ENCODE measurements at places on chromosomes 11 and 22.

- DNase-seq: no peak
Observed at GRCh38 chr11:11186249-11186648, 166.8 kb downstream of the CSNK2A3 start.

DNA sequence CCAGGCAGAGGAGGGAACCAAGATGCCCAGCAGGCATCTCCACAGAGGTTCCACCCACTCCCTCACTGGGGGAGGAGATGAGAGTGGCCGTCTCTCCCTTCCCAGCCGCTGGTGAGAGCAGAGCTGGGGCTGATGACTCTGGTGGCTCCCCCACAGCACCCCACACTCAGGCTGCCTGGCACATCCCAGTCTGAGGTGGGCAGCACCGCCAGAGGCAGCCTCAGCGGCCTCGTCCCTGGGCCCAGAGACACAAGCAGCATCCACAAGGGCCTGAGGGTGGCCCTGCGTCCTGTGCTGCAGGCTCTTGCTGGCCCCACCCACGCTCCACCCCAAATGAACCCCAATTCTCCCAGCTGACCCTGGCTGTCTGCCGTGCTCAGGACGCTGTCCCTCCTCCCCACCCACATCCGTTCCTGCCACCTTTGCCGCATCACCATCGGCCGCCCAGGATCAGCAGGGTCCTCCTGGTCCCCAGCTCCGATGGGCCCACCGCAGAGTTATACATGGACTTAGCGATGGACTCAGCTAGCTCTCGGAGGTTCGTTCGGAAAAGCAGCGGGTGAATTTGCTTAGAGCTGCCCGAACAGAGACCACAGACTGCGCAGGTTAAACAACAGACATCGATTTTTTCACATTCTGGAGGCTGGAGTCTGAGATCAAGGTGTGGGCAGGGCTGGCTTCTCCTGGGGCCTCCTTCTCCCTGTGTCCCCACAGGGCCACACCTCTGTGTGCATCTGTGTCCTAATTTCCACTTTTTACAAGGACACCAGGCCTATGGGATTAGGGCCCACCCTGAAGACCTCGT, 20.2 kb upstream of the CTSD start:
- DNase-seq: no peak

DNA sequence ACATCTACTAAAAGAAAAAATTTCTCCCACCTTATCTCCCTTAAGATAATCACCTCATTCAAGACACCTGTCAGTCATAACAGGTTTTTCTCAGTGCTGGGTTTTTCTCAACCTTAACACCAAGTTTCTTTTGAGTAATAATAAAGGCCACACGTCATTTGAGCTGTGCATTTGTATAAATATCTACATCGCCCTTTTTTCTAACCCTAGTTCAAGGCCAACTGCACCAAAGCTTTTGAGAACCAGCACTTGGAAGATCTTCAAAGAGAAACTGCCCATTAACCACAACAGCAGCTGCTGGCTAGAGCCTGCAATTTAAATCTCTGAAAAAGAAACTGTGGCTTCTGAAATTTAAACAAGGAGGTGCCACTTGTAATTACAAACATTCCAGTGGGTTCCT, 6.9 kb downstream of the CADM1 start:
- no peak for DNase-seq

DNA sequence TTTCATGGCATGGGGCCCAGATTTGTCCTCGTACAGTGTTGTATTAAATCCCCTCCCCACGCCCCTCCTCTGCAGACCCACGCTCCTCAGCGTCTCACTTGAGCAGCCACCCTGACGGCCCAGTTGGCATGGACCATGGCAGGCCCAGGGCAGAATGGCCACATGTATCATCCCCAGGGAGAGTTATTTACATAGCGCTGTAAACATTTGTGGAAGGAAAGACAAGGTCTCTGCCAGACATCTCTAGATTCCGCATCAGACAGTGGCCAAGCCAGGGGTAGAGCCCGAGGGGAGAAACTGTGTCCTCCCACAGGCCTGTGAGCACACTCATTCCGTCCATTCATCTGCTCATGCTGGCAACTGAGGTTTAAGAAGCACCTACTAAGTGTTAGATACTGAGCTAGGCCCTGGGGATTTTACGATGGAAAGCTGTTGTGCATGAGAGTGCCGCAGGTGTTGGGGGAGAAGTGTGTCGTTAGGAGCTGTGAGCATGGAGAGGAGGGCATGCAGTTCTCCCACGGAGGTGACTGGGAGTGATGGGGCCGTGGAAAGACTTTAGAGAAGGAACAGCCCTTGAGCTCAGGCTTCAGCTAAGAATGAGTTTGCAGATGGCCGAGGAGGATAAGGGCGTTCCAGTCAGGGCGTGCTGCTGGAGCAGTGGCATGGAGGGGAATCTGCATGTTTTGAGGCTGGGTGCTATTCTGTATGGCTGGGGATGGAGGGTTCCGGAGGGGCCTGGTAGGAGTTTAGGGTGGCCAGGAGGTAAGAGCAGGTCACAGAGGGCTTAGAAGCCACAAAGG, 94.9 kb downstream of the GRIK4 start:
- no peak for DNase-seq

- no peak for DNase-seq
Observed at GRCh38 chr11:85742873-85743275, 56.9 kb upstream of the CCDC89 start.

GRCh38 chr22:49966774-49967705, 6.5 kb downstream of the PIM3 start:
- no peak for DNase-seq

DNA sequence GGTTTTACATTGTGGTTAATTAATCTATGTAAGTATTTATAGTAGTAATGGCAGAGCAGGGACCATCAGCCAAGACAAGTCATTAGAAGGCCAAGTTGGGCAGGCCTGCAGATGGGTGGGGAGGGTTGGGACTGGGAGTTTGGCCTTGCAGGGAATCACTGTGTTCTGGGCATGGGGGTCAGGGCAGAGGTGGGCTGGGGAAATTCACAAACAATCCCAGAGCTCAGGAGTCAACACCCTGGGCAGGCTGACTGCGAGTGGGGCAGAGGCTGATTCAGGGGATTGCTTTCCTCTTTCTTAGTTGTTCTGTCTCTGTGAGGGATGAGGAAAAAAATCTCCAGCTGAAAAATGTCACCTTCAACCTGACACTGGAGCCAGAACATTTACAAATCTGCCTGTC, 322.5 kb downstream of the NTM start:
- DNase-seq: no peak

DNA sequence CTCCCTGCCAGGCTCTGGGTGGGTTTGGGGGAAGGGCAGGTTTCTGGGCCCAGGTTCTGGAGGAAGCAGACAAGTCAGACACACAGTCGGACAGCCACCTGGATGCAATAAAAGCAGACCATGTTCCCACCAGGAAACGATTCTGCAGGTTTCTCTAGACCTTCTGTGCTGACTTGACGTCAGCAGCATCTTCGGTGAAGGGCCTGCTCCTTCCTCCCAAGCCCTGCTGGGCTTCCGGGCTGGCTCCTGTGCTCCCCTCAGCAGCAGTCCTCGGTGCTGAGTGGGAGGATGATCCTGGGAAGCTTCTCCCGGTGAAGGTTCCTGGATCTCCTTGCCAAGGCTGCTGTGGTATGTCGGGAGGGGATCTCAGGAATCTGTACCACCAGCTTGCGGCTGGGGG, 240.0 kb downstream of the GRIK4 start:
- no peak for DNase-seq

- DNase-seq: no peak
Observed at GRCh38 chr22:41862530-41863266, 29.8 kb downstream of the SREBF2 start.

DNA sequence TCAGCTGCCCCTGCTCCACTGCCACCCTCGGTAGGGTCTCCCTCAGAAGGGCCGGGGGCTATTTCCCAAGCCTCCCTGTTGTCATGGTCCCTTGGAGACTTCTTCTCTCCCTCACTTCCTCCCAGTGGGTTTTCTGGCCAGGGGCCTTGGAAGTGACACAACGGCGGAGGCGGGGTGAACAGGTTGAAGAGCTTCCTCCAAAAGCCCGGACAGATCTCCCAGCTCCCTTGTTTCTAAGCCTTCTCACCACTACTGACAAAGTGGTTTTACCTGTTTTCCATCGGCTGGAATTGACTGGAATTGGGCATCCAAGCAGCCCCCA, 14.5 kb downstream of the MYH9 start:
- DNase-seq: no peak

DNA sequence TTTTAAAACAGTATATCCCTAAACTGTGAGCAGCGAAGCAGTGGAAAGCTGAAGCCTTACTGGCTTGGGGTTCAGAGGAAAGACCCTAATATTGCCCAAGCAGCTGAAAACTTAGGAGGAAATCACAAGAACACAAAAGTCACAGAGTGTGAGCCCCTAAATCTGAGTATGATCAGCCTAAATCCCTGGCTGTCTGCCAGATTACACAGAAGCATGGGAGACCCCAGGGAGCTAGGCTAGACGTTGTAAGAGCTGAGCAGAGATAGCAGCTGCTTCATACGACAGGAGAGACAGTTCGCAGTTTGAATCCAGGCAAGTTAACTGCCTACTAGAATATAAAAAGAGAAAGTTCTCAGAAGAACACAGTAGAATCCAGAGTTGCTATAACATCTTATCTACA, 81.2 kb downstream of the PACS1 start:
- no peak for DNase-seq

All from amniotic stem cell (primary cell).